ENCODE measurements at places on chromosomes 2 and 18. TPM values are rescaled to one million over a fixed set of nuclear protein-coding genes. Genes with fewer than 3 reads are reported as not detected.

TNFRSF11A gene
- total RNA-seq, result 6.5 TPM

FAM110C gene
- total RNA-seq, result 0.06 TPM

WDR43 gene
- 88.1 TPM for total RNA-seq

TUBB8B gene
- not detected for total RNA-seq

SP140L gene
- 3.3 TPM for total RNA-seq

BCL11A gene
- 0.06 TPM for total RNA-seq

KLHL29 gene
- 5.1 TPM for total RNA-seq

MC2R gene
- not detected for total RNA-seq

Data from A549 treated with CpdA at 1 μM for 4 hours (cell line).